NCI-H510A treated with DMSO at 0.1 percent for 48 hours (cell line): ENCODE measurements at places on chromosomes 7 and 10.
A peak's percentile ranks its signal among the peaks of the same experiment; 100 is the strongest.

GRCh38 chr10:130194991-130195645, 58.9 kb downstream of the GLRX3 start:
- DNase-seq, result no peak

GRCh38 chr7:75739796-75740672, 1.3 kb upstream of the HIP1 start:
- peak; percentile 5 for DNase-seq

DNA sequence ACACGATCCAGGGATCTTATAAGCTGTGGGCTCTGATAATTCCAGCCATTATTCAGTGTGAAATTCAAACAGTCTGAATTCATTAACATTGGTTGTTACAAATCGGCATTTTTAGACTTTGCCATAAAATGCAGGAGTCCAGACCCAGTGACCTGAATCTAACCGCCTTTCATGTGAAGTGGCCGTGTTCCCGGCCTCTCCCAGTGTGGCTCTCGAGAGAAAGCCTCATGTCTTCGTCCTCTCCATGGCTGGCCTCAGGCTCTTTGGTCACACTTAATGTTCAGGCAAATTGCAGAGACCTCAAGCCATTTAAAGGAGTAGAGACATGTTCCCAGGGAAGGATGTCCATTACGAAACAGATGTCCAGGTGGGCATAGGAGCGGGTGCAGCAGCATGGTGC, 59.3 kb downstream of the CTBP2 start:
- DNase-seq, result no peak

- DNase-seq, result no peak
Observed at GRCh38 chr7:98056580-98056979, 50.1 kb upstream of the LMTK2 start.

GRCh38 chr10:108244443-108245228, 1080.1 kb upstream of the SORCS1 start:
- DNase-seq, result no peak

GRCh38 chr10:68110027-68110426, 739 bp downstream of the MYPN start:
- DNase-seq, result no peak

DNA sequence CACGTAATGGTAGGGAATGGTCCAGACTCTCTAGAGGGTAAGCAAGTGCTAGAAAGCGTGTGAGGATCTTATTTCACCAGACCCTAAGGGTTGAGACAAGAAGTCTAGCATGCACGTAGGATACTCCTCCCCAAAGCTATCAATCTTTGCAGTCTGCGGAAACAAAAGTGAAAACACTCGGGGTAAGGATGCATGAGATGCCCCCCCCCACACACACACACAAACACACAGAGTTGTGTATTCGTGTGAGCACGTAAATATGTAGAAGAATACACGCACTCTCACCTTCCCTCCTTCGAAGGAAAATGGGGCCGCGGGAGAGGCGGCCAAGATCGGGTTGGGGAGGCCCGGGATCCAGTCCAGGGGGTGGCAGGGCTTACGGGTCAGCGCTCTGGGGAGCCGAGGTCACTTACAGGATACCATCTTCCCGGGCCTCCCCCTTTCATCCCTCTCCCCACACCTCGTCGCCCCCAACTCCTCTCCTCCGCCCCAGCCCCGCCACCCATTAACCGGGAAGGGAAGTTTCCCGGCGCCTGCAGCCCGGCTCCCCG, 455 bp downstream of the CUL2 start:
- no peak for DNase-seq

- DNase-seq, result no peak
Observed at GRCh38 chr10:73959484-73960243, 38.3 kb upstream of the VCL start.

GRCh38 chr10:121675344-121675743, 77.1 kb upstream of the FGFR2 start:
- peak; percentile 12 for DNase-seq

GRCh38 chr7:27730112-27730511, 9.8 kb upstream of the TAX1BP1 start:
- DNase-seq, result no peak

- DNase-seq, result peak; percentile 27
Observed at GRCh38 chr10:93080350-93081046, 6.8 kb downstream of the CYP26A1 start.
